Activated T-helper 1 cell treated with anti-CD3 and anti-CD28 coated beads, Interleukin-2, amount 50 U/mL, for 16 hours (primary cell): ENCODE measurements at places on chromosomes 1 and 21.

DNA sequence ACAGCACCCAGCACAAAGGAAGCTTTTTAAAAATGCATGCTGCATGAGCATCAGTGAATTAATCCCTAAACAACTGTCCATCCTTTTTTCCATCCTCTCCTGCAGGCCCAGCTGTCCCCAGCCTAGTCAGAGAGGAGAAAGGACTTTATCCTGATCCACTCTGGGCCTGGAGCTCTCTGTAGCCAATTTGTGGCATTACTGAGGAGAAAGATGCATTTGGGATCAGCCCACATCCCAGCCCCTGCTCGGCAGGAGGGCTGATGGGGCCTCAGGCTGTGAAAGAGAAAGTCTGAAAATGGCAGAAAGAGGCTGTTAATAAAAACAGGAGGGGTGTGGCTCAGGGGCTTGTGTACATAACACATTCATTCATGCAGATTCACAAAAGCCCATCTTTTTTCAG lies 37.5 kb upstream of the ATP2B4 start:
- DNase-seq = no peak

DNA sequence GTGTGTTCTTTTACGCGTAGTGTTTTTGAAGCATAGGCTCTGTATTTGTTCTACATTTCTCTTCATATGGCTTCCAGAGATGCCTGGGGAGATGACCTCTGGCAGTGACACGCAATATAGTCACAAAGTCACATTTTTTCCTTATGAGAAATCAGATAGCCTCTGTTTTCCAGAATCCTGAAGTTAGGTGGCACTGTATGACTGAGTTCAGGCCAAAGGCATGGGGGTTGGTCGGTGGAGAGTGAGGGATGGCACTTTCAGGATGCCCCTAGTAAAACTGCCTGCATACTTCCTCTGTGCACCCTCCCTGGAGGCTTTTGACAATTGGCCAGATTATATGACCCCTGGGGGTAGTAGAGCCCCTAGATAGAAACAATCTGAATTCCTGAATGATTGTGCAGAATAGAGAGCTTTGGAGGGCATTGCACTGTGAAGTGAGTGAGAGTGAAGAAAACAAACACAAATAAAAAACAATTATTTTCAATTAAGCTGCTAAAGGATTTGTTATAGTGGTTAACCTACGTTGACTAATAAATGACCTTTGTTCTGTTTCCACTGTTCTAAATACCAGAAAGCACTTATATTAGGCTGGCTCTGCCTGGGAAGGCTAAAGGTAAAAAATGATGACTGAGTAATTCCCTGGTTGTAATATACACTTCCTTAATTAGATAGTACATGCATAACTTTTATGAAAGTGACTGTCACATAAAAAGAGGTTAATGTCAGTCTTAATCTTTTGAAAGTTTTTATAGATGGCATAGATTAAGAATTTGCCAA lies 1660.8 kb downstream of the PLA2G4A start:
- no peak for DNase-seq

DNA sequence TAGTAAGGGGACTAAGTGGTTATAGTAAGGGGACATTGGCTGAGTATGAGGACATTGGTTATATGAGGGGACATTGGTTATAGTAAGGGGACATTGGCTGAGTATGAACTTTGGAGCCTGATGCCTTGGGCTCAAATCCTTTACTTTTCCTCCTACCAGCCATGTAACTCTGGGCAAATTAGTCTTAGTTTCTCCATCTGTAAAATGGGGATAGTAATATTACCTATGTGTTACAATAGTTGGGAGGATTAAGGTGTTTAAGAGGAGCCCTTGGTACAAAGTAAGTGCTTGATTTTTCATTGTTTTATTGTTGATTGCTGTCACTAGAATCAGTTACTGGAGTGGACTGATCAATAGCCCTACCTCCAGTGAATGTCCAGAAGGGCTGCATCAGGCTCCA lies 2.8 kb downstream of the OSCP1 start:
- no peak for DNase-seq

DNA sequence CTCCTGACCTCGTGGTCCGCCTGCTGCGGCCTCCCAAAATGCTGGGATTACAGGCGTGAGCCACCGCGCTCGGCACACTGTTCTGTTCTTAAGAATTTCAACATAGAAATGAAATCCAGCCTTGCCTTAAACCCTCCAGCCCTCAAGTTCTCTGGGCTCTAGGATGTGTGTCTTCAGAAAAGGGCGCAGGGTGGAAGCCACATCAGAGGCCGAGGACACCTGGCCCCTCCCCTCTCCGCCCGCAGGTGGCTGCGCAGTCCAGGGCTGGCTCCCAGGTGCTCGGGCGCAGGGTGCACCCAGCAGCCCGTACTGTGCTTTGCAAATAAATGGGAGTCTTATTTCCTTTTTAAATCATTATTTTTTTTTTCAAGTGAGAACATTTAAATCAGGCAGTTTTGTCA lies 2.0 kb upstream of the C1orf174 start:
- no peak for DNase-seq

GRCh38 chr1:63817152-63817667 lies 43.4 kb downstream of the ROR1 start:
- no peak for DNase-seq

GRCh38 chr1:54543729-54544496 lies 4.1 kb upstream of the ACOT11 start:
- DNase-seq = no peak

DNA sequence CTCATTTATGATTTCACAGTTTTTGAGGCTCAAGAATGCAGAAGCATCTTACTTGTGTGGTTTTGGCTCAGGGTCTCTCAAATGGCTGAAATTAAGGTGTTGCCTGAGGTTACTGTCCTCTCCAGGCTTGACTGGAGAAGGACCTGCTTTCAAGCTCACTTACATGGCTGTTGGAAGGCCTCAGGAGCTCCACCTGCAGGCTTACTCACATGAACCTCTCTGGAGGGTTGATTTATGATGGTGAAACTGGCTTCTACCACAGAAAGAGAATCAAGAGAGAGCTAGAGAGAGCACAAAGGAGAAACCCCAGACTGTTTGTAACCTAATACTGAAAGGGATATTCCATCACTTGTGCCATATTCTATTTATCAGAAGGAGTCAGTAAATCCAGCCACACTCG lies 6.2 kb upstream of the KCNK2 start:
- no peak for DNase-seq

- no peak for DNase-seq
These were observed 28.4 kb downstream of the TRIM45 start for GRCh38 chr1:117093091-117093534.

GRCh38 chr1:147608596-147608995 lies 61.7 kb downstream of the ACP6 start:
- no peak for DNase-seq

DNA sequence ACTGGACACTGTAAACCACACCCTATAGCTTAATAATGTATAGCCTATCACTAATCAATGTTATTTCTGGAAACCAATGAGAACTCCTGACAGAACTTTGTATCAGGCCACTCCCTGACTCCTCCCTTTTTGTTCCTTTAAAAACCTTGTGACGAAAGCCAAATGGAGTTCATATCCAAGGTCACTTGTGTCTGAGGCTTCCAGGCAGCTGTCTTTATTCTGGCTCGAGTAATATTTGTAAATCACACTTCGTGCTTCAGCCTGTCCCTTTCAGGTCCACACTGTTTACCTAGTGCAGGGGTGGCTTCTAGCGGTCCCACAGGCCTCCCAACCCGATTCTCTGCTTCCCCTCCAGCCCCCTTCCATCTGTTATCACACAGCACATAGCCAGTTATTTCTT lies 16.2 kb upstream of the CAPN9 start:
- DNase-seq = no peak

DNA sequence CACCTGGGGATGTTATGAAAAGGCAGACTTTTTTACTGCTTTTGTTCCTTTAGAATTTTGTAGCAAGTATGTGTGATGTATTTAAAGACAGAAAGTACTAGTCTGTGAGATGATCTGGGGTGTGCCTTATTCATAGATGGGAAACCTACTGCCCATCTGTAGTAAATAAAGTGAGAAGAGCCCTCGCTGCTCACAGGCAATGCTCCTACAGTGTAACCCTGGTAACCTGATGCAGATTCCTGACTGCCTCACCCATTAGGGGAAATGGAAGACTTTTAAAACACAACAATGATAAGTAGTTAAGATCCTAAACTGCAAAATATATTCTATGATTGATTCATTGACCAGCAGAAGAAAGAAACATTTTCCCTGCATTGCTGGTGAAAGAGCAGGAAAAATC lies 19.4 kb upstream of the TMEM201 start:
- no peak for DNase-seq

- DNase-seq = no peak
These were observed 13.3 kb upstream of the POFUT2 start for GRCh38 chr21:45300786-45301520.

- DNase-seq = no peak
These were observed 62.0 kb downstream of the ARHGEF16 start for GRCh38 chr1:3516481-3516869.

DNA sequence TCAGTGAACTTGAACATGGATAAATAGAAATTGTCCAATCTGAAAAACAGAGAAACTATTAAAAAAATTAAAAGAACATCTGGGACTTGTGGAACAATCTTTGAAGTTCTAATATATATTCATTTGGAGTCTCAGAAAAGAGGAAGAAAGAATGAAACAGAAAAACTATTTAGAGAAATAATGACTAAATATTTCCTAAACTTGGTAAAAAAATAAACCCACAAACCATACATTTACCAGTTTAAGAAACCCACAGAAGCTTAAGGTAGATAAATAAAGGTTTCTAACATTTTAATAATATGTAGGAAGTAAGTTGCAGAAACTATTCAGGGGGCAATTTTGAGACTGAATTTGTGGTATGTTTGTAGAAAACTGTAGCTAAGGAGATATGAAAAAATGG lies 437.8 kb downstream of the PTBP2 start:
- no peak for DNase-seq

- DNase-seq = no peak
These were observed 10.5 kb upstream of the SRP9 start for GRCh38 chr1:225766967-225767633.

- DNase-seq = no peak
These were observed 103.1 kb downstream of the GALNT2 start for GRCh38 chr1:230170153-230170547.

DNA sequence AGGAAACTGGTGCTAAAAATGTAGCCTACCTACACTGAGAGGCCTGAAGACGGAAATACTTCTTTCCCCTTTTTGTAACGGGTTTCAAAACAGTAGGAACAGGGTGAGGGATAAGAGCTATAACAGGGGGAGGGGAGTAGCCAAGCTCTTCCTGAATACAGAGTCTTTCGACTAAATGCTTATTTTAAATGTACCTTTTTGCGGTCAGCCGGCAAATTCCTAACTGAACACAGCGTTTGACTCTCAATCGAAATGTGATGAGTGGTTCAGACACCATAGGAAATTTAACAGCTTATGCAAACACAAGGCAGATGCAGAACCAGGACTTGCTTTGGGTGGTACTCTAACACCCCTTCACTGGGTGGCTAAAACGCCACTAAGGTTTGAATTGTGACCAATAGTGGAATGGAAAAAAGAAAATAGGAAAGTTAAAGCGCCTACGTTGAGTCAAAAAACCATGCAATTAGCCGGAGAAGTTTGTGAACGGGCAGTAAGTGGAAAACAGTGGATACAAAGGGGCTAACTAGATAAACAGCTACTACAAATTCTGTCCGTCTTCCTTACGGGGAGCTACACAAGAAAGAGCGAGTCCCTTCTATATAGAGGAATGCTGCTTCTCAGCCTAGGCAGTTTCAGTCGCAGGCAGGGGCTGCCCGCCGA lies 1.7 kb downstream of the EGLN1 start:
- no peak for DNase-seq

GRCh38 chr1:48878191-48878940 lies 101.7 kb upstream of the BEND5 start:
- DNase-seq = no peak

GRCh38 chr1:18463984-18464664 lies 16.6 kb upstream of the KLHDC7A start:
- DNase-seq = no peak

- no peak for DNase-seq
These were observed 25.9 kb downstream of the EPHX1 start for GRCh38 chr1:225835856-225836255.

- peak; percentile 19 for DNase-seq
These were observed 192.3 kb downstream of the SLC45A1 start for GRCh38 chr1:8510041-8510823.
